ENCODE measurements at places on chromosomes 5 and 9.

- no peak for DNase-seq
These were observed 275.2 kb downstream of the MSX2 start for GRCh38 chr5:174999581-174999980.

DNA sequence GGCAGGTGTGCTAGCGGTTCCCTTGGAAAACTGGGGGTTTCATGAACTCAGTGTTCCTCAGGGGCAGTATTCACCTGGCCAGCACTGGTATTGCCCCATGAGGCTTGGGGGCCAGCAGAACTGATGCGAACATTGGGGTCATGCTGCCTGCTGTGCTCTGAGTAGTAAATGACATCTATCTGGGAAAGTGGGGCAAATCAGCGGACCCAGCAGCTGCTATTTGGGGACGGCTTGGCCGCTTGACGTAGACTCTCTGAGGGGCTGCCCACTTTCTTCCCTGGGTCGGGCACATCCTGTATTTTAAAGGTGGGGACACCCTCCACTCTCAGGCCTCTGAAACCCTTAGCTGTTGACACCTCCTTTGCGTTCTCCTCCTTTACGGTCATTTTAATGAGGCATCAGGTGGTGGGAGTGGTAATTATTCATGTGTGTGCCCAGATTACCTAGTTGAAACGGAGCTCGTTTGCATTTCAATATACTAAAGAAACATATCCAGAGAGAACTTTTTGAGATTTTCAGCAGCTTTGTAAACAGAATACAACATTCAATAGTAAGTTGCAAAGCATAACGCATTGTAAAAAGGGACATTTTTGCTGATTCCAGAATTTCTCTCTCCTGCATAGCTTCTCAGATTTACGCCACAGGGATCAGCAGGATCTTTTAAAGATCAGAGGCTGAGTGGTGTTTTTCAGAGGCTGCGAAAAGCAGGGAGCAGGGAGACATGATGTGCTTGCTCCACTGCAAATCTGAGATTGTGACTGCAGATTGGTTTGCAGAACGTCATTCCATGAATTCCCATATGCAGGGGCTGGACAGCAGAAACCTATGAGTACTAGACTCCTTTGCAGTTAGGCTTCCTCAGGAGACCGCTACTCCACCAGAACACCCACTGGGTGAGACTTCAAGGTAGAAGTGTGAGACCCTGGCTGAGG lies 56.8 kb upstream of the ZFR start:
- DNase-seq: no peak

DNA sequence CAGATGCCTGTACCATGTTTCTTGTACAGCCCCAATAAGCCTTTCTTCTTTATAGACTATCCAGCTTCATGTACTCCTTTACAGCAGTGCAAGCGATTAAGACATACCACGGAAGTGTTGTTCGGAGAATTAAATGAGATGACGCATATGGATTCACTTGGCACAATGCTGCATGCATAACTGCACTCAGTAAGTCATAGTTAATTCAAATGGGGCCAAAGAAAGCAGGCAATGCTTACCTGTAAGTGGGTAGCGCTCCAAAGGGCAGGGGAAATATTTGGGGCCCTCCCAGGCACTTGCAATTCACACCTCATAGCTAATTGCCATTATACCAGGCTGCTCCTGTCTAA lies 7.7 kb upstream of the ADRA1B start:
- no peak for DNase-seq

- DNase-seq: no peak
These were observed 448.6 kb downstream of the ZNF608 start for GRCh38 chr5:124297826-124298225.

GRCh38 chr5:146409054-146409671 lies 38.0 kb upstream of the TCERG1 start:
- no peak for DNase-seq

- DNase-seq: peak; percentile 22
These were observed 203.8 kb downstream of the SNCAIP start for GRCh38 chr5:122515709-122516431.

- DNase-seq: peak; percentile 89
These were observed 64.5 kb downstream of the TMEM161B start for GRCh38 chr5:88203981-88204750.

GRCh38 chr5:144712090-144712489 lies 541.4 kb downstream of the KCTD16 start:
- peak; percentile 4 for DNase-seq

GRCh38 chr5:64180661-64181343 lies 15.2 kb downstream of the RNF180 start:
- DNase-seq: no peak
